Muscle of leg (tissue), 16 donors: ENCODE measurements at places on chromosomes 2 and 18. TPM values are rescaled to one million over a fixed set of nuclear protein-coding genes. Genes with fewer than 3 reads are reported as not detected.

DNA sequence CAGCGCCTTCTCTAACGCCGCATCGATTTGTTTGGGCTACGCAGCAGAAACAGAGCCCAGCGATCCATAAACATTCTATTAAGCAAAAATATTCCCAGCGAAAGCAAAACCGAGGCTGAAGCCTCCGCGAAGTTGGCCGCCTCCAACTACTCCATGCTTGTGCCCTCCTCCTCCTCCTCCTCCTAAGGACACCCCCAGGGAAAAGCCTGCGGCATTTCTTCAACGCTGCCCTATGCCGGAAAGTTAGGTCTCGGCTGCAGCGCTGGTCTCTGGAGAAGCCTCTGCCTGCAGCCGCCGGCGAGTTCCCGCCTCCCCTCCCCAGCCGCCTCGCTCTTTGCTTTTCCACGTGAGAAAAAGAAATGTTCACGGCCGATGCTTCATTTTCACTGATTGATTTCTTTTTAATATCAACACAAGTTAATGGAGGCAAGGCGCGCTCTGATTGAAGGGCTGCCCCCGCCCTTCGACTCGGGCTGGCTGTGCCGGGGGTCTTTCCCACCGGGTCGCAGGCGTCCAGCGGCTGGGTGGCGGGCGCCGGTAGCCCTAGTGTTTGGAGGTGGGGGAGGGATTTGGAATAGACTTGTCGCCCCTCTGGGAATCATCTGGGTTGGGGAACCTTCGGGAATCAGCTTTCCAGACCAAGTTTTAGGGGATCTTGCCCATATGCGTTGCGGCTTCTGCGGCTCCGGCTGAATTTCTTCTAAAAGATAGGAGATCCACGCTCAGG, 3.9 kb downstream of the NRP2 start:
- no peaks in the 10 kb centered on the region for H3K36me3 ChIP-seq
- peak overlapping the region; percentile 68 for H3K4me3 ChIP-seq
- peaks cover 48% of the 10 kb centered on the region for H3K27me3 ChIP-seq
- no peak overlapping the region for H3K27ac ChIP-seq
- peak; percentile 44 for DNase-seq

The SLC5A7 gene
- total RNA-seq = 0.22 TPM

DNA sequence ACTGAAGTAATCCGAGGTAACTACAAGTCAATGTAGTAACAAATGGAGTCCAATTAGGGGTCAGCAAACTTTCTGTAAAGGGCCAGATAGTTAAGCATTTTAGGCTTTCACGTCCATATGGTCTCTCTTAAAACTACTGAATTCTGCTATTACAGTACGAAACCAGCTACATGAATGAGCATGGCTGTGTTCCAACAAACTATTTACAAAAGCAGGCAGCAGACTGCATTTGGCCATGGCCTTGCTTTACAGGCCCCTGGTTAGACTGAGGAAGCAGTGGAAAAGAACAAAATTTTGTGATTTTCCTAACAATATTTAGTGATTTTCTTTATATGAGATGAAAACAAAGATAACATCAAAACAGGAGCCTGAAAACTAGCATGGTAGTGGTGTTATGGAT, 64.0 kb downstream of the RTN4 start:
- DNase-seq = peak; percentile 43
- H3K27ac ChIP-seq = no peak overlapping the region
- H3K27me3 ChIP-seq = no peaks in the 10 kb centered on the region
- H3K4me3 ChIP-seq = no peak overlapping the region
- peaks cover 19% of the 10 kb centered on the region for H3K36me3 ChIP-seq
- peaks cover 2% of the 10 kb centered on the region for H3K4me1 ChIP-seq

DNA sequence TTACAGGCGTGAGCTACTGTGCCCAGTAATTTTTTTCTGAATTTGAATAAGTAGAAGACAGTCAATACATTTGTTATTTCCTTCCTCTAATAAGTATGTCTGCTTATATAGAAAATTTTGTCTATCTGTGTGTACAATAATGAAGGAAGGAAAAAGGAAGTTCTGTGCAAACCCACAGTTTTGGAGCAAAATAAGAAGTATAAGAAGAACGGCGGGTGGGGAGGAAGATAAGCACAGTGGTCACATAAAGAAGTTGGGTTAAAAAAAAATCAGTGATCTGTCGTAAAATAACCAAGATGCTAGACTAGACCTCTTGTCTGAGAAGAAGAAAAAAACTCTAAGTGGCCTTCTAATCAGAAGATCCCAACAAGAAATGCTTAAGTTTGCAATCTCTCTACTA, 20.2 kb downstream of the MGAT4A start:
- H3K27ac ChIP-seq = no peak overlapping the region
- H3K4me1 ChIP-seq = peaks cover 2% of the 10 kb centered on the region
- H3K36me3 ChIP-seq = no peaks in the 10 kb centered on the region
- no peak for DNase-seq

The GLI2 gene
- 6.2 TPM for total RNA-seq

The CXCR1 gene
- not detected for total RNA-seq

- peak overlapping the region; percentile 82 for H3K27ac ChIP-seq
- no peak for DNase-seq
- peak overlapping the region; percentile 55 for H3K4me3 ChIP-seq
- H3K27me3 ChIP-seq = no peaks in the 10 kb centered on the region
- H3K36me3 ChIP-seq = no peaks in the 10 kb centered on the region
- peaks cover 15% of the 10 kb centered on the region for H3K4me1 ChIP-seq
Measured at GRCh38 chr2:143936538-143936847, 583.4 kb downstream of the ZEB2 start.

The RGPD3 gene
- 0.44 TPM for total RNA-seq

DNA sequence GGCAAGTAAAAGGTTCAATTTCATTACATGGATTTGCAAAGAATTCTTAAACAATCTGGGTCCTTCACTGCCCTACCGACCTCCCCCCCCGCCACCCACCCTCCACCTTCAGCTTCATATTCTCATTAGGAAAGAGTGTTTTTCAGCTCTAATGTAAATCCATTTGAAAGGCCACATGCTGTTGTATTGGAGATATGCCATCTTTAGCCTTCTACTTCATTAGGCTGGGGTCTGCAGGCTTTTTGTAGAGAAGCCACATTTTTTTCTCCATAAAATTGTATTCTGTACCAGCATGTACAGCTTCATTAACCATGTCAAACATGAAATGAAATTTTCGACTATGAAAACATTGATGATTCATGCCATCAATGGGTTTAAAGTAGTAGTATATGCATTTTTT, 42.8 kb upstream of the THUMPD2 start:
- H3K4me1 ChIP-seq = no peaks in the 10 kb centered on the region
- no peaks in the 10 kb centered on the region for H3K36me3 ChIP-seq
- H3K4me3 ChIP-seq = no peak overlapping the region
- no peak for DNase-seq
- H3K27ac ChIP-seq = no peak overlapping the region
- no peaks in the 10 kb centered on the region for H3K27me3 ChIP-seq
